NCI-H2081 treated with DMSO at 0.1 percent for 48 hours (cell line): ENCODE measurements at places on chromosomes 5 and 9.

- DNase-seq, result no peak
Observed at GRCh38 chr9:76732341-76732958, 31.8 kb upstream of the PCA3 start.

DNA sequence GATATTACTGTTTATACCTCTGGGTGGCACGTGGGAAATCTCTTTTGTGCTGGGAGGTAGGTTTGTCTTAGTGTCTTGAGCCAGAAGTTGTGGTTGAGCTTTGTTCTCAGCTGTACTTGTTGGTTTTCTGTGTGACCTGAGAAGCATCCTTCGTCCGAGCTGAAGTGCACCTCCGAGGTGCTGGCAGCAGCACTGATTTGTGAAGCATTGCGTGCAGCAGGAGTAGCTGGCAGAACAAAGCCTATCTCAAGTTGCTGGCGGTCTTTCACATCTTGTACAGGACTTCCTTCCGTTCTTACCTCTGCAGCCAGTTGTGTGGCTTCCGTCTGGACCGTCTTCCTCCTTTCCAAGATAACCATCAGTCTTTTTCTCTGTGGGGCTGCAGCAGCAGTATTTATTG is 4.3 kb downstream of the PRRC2B start:
- no peak for DNase-seq

- DNase-seq, result no peak
Observed at GRCh38 chr5:124661317-124662141, 84.9 kb downstream of the ZNF608 start.

GRCh38 chr5:18393565-18394442 is 759.5 kb downstream of the TAF11L14 start:
- DNase-seq, result peak; percentile 33

- DNase-seq, result no peak
Observed at GRCh38 chr5:153187503-153187902, 303.0 kb upstream of the GRIA1 start.

DNA sequence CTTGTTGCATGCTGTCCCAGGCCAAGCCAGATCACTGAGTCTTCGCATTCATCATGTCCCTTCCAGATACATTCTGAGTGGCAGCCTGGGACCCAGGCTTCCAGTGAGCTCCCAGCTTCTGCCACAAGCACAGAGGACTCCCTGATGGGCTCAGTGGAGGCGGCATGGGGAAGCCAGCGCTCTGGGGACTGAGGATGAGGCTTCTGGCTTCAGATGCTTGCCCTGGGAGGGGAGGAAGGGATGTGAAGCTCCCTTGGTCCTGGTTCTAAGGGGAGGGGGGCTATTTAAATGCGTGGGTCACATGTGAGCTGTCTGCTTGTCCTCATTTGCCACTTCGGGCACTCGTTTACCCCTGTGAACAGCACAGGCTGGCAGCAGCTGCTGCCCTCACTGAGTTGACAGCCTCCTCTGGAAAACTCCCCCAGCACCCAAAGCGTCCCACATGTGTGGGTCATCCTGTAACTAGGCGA is 174.0 kb downstream of the NR3C1 start:
- DNase-seq, result no peak

DNA sequence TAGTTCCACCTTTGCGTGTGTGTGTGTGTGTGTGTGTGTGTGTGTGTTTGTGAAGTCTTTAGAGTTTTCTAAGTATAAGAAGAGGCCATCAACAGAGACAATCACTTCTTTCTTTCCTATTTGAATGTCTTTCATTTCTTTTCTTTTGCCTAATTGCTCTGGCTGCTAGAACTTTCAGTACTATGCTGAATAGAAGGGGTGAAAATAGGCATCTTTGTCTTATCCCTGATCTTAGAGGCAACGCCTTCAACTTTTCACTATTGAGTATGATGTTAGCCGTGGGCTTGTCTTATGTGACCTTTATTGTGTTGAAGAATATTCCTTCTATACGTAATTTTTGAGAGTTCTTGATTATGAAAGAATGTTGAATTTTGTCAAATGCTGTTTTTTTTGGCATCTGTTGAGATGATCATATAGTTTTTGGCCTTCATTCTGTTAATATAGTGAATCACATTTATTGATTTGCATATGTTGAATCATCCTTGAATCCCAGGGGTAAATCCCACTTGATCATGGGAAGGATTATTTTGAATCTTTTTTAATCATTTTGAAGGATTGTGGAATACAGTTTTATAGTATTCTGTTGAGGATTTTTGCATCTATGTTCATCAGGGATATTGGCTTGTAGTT is 134.8 kb upstream of the CD180 start:
- no peak for DNase-seq

- peak; percentile 28 for DNase-seq
Observed at GRCh38 chr5:11182441-11183080, 421.5 kb upstream of the DAP start.

GRCh38 chr5:154421868-154422267 is 23.9 kb upstream of the SAP30L start:
- DNase-seq, result no peak

- no peak for DNase-seq
Observed at GRCh38 chr5:11248966-11249365, 487.9 kb upstream of the DAP start.
